ENCODE measurements at places on chromosomes 6 and 20.

GRCh38 chr20:50798650-50799049 is 3.8 kb downstream of the BCAS4 start:
- DNase-seq, result no peak

GRCh38 chr6:29021434-29021833 is 16.3 kb upstream of the ZNF311 start:
- DNase-seq, result no peak

GRCh38 chr6:20575125-20575524 is 40.9 kb downstream of the CDKAL1 start:
- no peak for DNase-seq

- DNase-seq, result no peak
Observed at GRCh38 chr6:136326038-136326553, 36.5 kb upstream of the BCLAF1 start.

DNA sequence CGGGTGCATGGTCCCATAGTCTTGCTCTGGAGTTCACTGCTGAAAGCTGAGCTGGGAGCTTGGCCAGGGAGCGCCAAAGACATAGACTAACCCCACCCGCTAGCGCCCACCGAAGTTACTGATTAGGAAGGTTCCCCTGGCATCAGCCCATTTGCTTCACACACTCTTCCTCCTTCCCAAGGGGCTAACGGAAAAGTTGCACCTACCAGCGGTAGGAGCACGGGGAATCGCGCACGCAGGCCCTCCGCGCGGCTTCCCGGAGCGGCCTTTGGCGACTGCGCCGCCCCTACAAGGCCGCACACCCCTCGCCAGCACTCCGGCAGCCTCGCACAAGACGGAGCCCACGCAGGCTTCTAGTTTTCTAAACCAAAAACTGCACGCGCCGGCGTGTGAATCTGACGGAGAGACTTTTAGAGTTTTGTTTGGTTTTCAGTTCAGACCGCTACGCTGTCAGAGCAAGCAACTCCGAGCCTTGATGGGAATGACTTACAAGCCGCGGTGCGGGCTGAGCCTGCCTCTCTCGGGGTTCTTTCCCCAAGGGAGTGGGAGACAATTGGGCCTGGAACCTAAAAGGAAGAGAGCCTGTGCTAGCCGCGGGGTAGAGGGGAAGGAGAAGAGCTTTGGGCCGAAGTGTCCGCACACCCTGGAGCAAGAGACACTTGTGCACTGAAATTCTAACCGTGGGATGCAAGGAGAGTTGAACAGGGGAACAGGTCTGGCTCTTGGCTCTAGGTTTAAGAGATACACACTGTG is 891 bp upstream of the POU3F2 start:
- DNase-seq, result no peak

GRCh38 chr6:6412221-6412620 is 91.8 kb upstream of the F13A1 start:
- DNase-seq, result no peak

DNA sequence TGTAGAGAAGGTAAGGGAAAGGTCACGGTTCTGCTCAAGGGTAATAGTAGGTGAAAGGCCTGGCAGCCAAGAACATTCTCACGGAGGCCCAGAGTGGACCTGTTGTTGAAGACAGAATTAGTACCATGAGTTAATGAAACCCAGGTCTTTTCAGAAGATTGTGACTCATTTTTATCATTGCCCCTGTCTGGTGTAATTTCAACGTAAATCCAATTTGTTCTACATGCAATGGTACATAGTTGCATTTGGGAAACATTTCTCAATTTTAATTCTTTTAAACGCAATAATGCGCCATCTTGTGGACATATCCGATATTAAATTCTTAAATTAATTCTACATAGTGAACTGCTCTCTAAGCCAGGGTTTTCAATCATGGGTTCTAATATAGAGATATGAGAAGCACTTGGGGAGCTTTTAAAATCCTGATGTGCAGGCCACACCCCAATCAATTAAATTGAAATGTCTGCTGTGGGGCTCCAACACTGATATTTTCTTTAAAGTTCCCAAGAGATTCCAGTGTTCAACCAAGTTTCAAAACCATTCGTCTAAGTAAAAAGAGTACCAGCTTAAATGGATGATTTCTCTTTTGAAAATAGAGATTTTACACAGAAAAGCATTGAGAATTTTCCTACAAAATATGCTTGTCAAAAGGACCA is 257.4 kb downstream of the PLCB1 start:
- DNase-seq, result no peak

- no peak for DNase-seq
Observed at GRCh38 chr6:162467679-162468078, 259.9 kb downstream of the PRKN start.

DNA sequence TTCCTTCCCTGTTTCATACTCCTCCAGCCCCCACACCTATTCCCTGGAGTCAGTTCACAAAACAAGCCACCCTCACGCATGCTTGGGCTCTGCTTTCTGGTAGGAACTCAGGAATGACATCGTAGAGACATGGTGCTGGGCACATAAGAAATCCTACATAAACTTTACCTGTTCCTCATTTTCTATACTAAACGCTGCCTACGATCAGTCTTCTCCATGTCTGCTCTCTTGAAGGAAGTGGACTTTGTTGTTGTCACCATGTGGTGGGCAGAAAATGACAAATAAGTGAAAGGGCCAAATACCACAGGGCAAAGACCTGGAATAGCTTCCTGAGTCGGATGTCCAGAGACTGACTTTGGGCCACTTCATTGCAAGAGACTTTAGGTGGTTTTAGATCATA is 10.1 kb downstream of the MYLK4 start:
- no peak for DNase-seq

- DNase-seq, result no peak
Observed at GRCh38 chr6:69424581-69424980, 372.2 kb downstream of the LMBRD1 start.
